ENCODE measurements at places on chromosomes 3 and 15.

DNA sequence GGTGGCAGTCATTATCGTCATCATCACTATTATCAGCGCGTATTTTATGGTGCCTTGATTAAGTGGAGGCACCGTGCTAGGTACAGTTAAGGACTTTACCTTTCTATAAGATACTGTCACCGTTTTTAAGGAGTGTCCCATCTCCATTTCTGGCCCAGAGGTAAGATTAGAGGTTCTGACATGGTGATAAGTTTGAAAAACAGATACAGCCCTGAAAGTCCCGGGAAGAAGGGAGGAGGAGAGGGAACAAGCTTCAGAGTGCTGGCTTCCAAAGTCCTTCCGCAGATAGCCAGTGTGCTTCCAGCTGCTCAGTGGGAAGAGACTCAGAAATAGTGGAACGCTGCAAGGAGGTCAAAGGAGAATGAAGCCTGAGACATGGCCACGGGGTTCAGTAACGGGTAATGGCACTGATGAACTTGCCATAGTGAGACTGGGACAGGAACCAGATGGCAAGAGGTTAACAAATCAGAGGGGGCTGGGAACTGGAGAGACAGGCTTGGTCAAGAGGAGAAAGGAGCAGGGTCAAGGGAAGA lies 9.1 kb upstream of the TM4SF4 start:
- no peak for DNase-seq

GRCh38 chr15:64892847-64893403 lies 18.8 kb upstream of the ANKDD1A start:
- no peak for DNase-seq

DNA sequence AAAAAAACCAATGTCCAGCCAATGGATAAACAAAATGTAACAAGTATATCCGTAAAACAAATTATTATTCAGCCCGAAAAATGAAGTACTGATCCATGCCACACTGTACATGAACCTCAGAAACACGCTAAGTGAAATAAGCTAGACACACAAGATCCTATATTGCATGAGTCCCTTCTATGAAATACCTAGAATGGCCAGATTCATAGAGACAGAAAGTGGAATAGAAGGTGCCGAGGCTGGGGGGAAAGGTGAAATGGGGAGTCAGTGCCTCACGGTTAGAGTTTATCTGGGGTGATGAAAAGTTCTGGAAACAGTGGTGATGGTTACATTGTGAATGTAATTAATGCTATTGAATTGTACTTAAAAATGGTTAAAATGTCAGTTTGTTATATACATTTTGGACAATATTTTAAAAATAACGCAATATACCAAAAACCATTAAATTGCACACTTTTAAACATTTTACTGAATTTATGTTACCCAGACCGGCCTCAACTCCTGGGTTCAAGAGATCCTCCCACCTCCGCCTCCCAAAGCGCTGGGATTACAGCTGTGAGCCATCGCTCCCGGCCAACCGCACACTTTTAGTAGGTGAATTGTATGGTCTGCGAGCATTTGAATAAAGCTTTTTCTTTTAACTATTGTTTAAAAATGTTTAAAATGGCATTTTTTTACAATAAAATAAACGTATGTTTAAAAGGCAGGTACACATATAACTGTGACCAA lies 2.1 kb downstream of the RNF168 start:
- DNase-seq = peak; percentile 28

GRCh38 chr15:62994439-62994838 lies 48.1 kb upstream of the TPM1 start:
- no peak for DNase-seq

DNA sequence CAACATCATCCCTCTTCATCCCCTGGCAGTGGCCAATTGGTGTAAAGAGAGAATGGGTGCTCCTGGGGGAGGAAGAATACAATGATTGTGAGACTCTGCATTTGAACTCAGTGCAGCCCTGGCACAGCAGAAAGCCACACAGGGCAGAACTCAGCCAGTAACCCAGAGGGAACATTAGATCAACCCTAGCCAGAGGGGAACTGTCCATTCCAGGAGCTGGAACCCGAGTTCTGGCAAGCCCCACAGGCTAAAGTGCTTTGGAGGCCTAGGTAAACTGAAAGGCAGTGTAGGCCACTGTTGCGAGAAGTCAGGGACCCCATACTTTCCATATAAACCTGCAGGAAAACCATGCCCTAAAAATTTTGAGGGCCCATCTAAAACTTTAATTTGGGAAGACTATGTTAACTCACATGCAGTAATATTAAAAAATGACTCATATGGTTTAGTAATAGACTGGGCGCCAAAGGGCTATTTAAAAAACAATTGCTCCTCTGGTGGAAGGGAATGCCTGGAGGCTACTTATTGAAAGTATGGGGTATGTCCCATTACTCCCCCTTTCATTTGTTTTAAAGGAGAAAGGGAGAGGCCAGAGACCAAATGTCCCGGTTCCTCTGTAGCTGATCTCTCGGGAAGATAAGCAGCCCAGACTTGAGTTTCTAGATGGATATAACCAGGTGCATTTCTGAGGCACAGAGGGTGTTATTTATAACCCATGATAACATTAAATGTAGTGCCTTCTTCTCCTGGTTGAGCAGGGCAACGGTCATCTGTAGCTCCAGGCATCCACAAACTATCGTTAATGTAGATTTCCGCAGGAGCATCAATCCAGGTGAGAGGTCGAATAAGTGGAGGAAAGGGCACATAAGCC lies 5.8 kb upstream of the RAD51 start:
- no peak for DNase-seq

GRCh38 chr3:126544596-126545281 lies 14.0 kb downstream of the C3orf22 start:
- no peak for DNase-seq

DNA sequence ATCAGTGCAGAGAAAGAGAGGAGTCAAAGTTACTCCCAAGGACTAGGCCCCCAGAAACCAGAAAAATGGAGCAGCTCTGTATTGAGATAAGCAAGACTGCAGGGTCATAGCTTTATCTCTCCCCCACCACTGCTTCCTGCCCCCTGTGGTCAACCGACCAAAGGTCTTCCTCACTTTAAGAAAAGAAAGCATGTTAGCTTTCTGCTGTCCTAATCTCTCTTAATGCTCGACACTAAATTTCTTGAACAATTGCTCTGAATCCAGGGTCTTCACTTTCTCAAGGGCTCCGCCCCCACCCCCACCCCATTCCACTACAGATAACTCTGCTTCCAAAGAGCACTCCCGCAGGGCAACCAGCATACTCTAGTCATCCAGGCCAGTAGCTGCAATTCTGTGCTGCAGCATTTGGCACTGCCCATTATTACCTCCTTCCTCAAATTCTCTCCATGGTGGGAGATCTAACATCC lies 31.9 kb downstream of the TNIK start:
- DNase-seq = no peak

GRCh38 chr3:78642226-78643035 lies 1125.4 kb downstream of the ROBO1 start:
- DNase-seq = no peak

GRCh38 chr3:166837535-166837934 lies 542.6 kb downstream of the ZBBX start:
- DNase-seq = no peak

- no peak for DNase-seq
Measured at GRCh38 chr3:175186511-175186910, 327.4 kb downstream of the NAALADL2 start.

DNA sequence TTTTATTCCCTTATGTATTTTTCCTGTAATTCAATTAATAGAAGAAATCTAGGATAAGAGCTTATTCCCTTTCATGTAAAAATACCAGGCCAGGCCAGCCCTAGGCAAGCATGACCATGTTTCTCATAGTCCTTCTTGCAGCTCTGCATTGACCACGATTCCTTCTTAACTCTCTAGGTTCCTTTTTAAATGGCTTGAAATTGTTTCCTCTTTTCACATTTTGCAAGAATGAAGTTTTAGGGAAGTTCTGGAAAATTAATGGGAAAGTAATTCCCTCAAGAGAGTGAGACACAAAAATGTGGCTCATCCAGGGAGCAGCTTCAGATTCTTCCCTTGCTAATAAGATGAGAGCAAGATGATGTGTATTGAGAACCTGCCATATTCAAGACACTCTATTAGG lies 116.5 kb upstream of the FGF7 start:
- no peak for DNase-seq

DNA sequence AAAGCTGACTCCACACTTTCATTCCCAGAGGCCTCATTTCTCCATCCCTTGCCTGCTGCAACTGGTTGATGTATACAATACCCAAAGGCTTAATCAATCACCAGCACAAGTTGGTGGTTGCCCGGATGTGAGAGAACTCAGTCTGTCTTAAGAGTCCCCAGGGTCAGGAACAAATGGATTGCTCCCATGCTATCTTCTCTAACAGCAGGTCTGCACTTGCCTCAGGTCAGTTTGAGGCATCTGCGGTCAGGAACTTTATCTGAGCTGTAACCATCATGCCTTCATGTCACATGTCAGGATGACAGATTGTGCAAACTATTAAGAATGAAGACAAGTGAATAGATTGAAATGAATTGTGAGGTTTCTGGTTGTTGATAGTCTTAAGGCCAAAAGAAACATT lies 56.1 kb downstream of the BFSP2 start:
- DNase-seq = no peak

- no peak for DNase-seq
Measured at GRCh38 chr3:57160076-57160764, 4.9 kb downstream of the IL17RD start.

DNA sequence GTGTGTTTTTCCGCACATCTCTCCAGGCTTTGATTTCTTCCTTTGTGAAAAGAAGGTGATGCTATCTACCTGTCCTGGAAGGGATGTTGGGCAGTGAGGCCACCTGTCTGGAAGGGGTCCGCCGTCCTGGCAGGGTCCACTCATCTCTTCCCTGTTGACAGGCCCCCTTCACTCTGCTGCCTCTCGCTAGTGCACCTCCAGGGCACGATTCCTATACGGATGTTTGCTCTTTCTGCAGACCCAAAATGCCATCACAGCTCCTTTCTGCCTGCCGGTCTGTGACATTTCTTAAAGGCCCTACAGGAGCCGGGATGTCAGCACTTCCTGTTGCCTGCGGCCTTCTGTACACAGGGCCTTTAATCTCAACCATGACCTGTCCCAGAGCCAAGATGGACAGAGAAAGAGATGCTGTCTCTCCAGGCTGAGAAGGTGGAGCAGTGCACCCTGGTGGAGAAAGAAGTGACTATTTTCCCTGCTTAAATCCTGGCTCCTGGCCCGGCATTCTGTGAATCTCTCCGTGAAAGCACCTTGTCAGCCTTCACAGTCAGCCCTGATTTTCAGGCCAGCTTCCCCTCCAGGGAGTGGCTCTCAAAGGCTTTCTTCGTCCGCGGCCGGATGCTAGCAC lies 7.4 kb downstream of the FAM3D start:
- DNase-seq = no peak

DNA sequence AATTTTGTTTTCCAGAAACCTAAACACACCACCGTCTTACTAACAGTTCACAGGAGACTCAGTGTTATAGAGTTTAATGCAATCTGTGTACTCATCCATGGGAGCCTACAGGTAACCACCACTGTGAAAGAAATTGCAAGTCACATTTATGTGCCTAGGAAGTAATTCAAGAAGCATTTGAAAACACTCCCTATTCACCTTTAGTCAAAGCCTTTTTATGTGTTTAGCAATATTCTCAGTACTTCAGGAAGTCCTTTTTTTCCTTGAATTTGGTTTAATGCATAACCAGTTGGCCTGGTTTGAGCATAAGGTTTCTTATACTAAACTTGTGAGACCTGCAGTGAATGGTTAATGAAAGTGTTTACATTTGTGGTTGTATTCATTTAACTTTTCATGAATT lies 346.1 kb downstream of the CHST2 start:
- no peak for DNase-seq

GRCh38 chr3:105867712-105868430 lies 941 bp downstream of the CBLB start:
- DNase-seq = no peak

- DNase-seq = no peak
Measured at GRCh38 chr15:97547381-97547780, 413.1 kb upstream of the ARRDC4 start.

DNA sequence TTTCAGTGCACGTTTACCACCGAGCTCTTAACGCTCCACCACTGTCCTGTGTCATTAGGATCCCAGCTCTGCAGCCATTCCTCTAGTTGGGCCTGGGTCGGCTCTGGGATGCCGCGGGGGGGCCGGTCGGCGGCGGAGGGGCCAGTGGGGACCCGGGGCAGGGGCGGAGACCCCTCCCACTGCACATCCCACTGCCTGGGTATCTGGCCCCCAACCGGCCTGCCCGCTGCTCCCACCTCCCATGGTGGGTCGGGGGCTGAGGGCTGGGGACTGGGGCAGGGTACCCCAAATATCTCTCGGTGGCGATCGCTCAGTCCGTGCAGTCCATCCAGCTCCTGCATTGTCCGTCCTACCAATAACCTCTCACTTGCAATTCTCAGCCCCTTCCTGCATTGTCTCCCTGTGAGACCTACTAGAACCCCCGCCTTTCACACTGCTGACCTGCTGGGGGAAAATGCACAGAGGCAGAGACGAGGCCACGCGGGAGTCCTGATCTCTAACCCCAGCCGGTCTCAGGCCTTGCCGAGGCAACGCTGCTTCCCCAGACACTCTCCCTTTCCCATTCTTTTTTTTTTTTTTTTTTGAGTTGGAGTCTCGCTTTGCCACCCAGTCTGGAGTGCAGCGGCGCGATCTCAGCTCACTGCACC lies 24.0 kb upstream of the MUC20 start:
- no peak for DNase-seq

GRCh38 chr3:181457756-181458155 lies 254.0 kb upstream of the SOX2 start:
- DNase-seq = no peak

GRCh38 chr15:44662478-44663409 lies 718 bp downstream of the SPG11 start:
- DNase-seq = peak; percentile 78

DNA sequence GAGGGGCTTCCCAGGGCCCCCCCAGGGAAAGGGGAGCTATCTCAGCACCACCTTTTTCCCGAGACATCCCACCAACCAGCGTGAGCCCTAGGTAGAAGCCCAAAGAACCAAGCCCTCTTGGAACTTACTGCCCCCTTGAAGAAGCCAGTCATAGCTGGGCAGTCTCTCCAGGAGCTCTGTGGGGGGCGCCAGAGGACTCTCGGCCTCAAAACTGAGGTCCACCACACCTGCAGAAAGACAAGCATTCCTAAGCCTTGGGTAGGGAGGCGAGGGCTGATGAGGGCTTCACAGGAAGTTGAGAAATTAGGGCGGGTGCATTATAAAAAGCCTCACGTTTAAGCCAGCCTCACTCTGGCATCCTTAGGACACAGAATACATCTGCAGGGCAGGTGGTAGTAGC lies 9.0 kb downstream of the SSUH2 start:
- no peak for DNase-seq

- DNase-seq = no peak
Measured at GRCh38 chr3:185739264-185739701, 85.6 kb downstream of the IGF2BP2 start.

DNA sequence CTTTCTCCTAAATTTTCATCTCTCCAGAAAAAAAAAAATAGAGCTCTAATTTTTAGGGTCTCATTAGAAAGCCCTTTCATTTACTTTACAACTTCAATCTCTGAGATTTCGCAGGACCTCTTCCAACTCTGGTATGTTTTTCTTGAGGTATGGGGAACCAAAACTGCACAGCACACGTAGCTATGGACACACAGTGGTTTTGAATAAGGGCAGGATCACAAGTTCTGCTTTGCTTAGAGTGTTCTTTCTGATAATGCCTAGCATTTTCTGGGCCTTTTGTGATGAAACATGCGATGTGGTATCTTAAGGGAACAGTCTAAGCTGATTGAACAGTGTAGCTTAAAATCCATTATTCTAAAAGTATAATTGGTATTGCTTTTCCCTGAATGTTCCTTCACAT lies 25.3 kb downstream of the ZNF592 start:
- no peak for DNase-seq

- no peak for DNase-seq
Measured at GRCh38 chr3:32438596-32439344, 47.1 kb downstream of the CMTM7 start.
